Stimulated activated naive CD4-positive, alpha-beta T cell treated with Interleukin-2 at 50 U/mL for 16 hours (primary cell): ENCODE measurements at places on chromosomes 4 and X.
A peak's percentile ranks its signal among the peaks of the same experiment; 100 is the strongest.

DNA sequence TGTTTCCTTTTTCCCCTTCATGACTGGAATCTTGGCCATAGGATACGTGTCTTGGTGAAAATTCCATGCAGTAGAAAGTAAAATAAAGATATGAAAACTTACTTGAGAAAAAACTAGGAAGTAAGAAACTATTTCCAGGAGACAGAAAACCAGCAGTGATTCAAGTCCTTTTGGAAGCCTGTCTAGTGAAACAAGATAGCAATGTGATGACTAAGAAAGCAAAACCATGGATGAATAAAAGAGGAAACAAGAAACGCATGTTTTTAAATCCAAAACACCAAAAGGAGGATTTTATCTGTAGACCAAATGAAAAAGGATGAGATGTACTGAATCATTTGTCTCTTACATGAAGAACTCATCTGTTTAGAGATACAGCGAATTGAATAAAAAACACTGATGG is 1430.0 kb downstream of the ARAP2 start:
- DNase-seq: no peak

DNA sequence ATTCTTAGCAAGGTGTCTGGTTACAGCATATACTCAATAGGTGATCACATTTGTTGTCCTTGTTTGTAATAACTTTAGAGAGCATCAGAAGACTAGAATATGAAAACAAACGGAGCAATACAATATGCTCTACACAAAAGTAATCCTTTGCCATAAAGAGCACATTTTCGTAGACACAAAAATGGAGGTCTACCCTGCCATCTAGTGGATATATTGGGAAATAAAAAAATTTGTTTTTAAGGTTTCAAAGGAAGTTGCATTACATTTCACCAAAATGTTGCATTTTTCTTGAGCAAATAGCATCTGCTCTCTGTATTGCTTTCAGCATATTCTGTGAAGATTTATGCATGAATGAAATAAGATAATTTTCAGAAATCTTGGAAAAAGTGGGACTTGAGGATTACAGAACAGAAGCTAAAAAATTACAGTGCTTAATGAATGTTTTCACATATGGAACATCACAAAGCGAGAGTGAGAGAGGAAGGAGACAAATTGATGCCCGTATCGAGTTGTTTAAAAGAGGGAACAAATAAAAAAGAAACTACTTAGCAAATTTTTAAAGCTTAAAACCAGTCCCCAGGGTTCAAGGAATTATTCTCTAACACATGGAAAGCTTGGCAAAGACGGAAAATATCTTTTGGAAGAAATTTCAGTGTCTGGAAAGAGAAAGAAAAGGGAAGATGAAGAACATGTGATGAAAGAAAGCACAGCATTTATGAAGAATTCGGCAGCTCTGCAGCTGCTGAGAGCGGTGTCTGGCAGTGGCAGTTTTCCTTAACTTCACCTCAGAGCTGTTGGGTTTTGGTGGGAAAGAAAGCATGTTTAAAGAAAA is 390.1 kb downstream of the ANKRD50 start:
- no peak for DNase-seq

- no peak for DNase-seq
These were observed 193.9 kb upstream of the RASGEF1B start for GRCh38 chr4:81665649-81666048.

- no peak for DNase-seq
These were observed 473.7 kb downstream of the CENPC start for GRCh38 chr4:67071641-67072040.

- DNase-seq: peak; percentile 14
These were observed 16.7 kb upstream of the RBM41 start for GRCh38 chrX:107135049-107135964.

GRCh38 chr4:21954916-21955315 is 6.3 kb upstream of the KCNIP4 start:
- DNase-seq: no peak

- DNase-seq: no peak
These were observed 137.4 kb downstream of the BMP15 start for GRCh38 chrX:51047950-51048349.

DNA sequence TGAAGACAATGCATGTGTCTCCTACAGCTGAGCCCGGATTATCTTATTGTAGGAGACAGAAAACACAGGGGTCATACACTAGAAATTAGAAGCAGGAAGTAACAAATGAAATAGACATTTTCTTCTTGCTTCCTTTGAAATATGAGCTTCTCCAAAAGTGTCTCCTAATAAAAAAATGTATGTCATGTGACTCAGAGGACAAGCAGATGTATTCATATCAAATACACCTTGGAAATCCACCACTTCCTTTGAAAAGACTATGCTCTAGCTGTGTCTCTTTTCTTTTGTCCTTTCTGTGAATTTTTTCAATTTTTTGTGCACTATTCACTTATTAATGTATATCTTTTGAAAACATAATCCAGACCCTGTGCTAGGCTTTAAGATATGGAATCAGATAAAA is 1906.2 kb downstream of the C4orf33 start:
- no peak for DNase-seq

- no peak for DNase-seq
These were observed 240.4 kb upstream of the LDB2 start for GRCh38 chr4:17138847-17139246.

DNA sequence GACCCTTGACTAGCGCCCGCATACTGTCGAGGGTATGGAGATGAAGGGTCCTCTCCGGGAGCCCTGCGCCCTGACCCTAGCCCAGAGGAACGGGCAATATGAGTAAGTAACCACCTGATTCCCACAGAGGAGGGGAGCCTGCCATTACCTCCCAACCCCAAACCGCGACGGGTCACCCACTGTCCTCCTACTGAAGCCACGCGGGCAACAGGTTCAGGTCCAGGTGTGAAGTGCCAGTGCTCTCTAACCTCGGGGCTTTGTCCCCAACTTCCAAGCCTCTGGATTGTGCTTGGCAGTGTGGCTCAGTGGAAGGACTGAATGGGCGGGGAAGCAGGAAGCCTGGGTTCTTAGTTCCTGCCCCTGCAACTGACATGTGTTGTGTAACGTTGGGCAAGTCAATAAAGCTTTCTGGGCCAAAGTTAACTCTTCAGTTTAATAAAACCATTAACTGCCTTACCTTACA is 694 bp downstream of the OCRL start:
- DNase-seq: no peak
